Activated T-helper 17 cell treated with anti-CD3 and anti-CD28 coated beads, Interleukin-2, amount 50 U/mL, for 72 hours (primary cell): ENCODE measurements at places on chromosomes 6 and 20.

DNA sequence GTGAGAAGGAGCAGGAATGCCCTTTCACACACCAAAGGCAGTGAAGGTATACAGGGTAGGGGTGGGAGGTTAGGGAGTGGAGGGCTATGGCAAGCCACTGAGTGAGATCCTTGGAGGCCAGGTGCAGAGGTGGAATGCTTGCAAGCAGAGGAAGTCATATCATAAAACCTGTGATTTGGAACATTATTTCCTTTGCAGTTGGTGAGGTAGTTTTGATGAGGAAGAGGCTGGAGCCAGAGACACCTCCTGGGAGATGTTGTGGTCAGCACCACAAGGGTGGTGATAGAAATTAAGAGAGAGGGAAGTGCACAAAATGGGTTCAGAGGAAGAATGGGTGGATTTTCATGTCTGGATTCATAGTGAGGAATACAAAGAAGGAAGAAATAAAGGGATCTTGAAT lies 73.0 kb downstream of the PLCB4 start:
- ATAC-seq, result no peak

- no peak for ATAC-seq
These were observed 561.2 kb downstream of the HAO1 start for GRCh38 chr20:7378864-7379605.

DNA sequence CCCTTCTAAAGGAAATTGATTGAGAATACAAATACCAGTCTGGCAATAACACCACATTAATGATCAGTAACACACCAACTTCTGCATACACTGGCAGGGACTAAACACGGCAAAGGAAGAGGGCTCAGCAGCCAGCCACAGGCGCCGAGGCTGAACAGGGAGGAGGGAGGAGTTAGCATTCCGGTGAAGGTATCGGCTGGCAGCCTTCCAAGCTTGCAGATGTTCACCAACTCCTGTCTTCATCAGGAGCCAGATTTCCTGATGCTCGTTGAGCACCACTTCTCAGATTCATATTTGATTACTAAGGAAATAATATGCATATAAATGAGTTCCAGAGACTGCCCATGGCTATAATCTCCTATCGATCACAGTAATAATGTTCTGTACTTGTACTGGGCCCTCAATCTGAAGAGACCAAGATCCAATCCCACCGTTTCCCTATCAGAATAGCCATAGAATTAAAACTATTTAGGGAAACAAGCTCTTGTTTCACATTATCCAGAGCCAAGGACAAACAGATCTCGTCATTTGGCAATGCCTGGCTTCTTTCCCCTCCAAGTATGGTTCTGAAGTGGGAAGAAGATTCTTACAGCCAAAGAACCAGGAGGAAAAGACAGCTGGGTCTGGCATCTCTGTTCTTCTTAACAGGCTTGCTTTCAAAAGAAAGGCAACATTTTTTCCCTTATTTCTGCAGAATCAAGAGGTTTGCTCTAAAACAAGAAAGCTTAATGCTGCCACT lies 42.2 kb downstream of the GFOD1 start:
- no peak for ATAC-seq

- ATAC-seq, result no peak
These were observed 193.7 kb downstream of the TFAP2A start for GRCh38 chr6:10221178-10221577.

GRCh38 chr6:74872754-74873476 lies 332.9 kb downstream of the COL12A1 start:
- ATAC-seq, result no peak

DNA sequence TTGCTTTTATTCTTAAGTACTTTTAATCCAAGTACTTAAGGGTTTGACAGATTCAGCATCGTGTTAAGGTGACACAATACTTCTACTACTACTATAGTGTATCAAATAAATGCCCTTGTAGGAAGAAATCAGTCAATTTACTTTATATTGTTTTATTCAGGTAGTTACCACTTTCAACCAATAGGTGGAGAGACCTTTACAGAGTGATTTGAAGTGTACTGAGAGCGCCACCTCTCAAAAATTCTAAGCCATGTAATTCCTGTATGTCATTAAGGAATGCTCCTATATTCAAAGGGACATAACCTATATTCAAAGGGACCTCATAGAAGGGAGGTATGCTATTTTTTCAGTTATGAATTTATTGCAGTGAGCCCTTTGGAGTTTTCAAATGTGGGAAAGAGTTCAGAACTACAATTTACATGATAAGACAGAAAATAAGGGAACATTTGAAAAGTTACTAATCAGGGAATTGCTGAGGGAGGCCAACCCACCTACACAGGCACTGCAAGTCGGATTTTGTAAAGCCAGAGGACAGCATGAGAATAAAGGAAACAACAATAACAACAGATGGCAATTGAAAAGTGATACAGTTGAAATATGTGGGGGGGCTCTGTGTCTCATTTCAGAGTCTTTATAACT lies 955.6 kb downstream of the TBC1D32 start:
- ATAC-seq, result peak; percentile 31

DNA sequence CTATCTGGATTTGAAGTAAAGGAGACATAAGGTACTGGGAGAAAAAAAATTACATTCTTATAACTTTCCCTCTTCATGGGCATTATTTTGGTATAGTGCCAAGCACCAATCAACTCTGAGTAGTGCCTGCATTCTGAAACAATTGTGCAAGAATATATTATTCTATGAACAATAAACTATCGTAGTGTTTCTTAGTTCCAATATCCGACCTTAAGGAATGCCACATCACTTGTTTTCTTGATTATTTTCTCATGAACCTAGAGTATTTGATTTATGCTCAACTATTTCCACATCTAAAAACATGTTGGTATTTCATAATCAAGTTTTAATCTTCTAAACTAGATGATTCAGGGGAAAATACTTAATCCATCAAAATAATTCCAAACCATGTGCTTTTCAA lies 294.4 kb upstream of the TBX18 start:
- ATAC-seq, result no peak

DNA sequence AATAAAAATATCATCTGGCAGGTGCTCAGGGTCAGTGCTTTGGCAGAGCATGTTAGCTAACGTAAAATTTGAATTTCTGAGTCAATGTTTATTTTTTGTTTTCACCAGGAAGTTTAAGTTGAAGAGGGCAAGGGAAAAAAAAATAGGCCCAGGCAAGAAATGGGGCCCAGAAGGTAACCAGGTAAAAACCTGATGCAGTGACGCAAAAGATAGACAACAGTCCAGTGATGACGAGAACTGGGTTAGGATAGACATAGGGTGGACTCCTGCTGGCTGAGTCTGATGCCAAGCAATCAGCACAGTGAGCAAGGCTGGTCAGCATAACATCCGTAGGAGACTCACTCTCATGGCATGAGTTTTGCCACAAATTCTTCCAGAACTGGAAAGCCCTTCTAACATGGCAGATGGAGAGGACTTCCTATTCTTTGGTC lies 42.2 kb downstream of the ZHX3 start:
- no peak for ATAC-seq

- ATAC-seq, result no peak
These were observed 13.1 kb downstream of the CEP85L start for GRCh38 chr6:118638288-118638687.

GRCh38 chr6:104409913-104410312 lies 449.8 kb downstream of the HACE1 start:
- no peak for ATAC-seq

DNA sequence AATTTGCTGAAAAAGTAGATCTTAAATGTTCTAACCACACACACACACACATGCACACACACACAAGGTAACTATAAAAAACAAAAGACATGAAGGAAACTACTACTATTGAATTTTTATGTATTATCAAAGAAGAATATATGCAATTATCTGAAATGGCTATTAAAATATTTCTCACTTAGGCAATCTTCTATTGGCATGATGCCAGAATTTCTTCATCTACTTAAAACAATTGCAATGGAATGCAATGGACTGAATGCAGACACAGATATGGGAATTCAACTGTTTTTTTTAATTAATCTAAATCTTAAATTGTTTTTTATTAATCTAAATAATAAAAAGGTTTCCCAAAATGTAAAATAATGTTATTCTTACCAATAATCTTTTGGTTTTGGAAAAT lies 152.6 kb upstream of the SMLR1 start:
- no peak for ATAC-seq

- no peak for ATAC-seq
These were observed 215.2 kb downstream of the NFATC2 start for GRCh38 chr20:51327251-51327841.

DNA sequence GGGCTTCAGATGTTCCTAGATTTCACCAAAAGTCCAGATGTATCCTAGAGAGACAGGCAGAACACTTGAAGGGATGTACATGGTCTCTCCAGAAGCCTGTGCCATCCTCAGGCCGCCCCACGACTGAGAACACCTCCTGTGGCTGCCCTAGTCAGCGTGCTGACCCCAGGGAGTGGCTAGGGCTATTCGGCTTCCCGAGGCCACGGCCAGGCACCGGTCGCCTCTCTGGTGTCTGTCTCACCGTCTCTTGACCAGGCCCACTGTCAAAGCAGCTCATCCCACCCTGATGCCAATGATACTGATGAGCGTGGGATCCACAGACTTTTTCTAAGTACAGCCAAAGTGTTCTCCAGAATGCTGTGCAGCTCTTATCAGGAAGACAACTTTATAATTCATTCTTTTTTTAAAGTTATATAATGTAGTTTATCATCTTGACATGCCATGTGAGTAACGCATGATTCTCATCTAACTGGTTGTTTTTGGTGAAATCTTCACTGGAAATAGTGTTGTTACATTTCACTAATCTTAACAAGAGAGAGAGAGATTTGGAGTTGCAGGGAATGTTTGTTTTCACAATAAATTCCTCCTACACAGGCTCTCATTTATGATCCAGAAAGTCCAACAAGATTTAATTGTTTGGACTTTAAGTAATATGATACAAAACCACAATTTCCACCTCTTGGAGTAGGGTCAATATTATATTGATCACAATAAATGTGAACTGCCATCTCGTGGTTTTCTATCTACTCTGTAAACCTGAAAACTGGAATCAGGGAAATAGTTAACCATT lies 41.7 kb upstream of the KLHL31 start:
- ATAC-seq, result no peak

DNA sequence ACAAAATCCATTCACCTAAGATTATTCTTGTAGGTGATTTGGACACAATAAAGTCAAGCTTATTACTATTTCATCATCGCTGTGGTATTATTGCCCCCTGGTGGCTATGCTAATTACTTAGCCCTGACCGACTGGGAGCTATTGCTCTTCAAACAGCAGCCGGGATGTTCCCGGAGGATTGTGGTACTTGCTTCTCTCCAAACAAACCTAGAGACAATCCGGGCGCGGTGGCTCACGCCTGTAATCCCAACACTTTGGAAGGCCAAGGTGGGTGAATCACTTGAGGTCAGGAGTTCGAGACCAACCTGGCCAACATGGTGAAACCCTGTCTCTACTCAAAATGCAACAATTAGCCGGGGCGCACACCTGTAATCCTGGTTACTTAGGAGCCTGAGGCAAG lies 15.4 kb upstream of the STMND1 start:
- no peak for ATAC-seq

GRCh38 chr20:63315731-63316491 lies 22.9 kb downstream of the COL20A1 start:
- ATAC-seq, result no peak

GRCh38 chr6:56820060-56820459 lies 134.8 kb upstream of the BEND6 start:
- ATAC-seq, result no peak

DNA sequence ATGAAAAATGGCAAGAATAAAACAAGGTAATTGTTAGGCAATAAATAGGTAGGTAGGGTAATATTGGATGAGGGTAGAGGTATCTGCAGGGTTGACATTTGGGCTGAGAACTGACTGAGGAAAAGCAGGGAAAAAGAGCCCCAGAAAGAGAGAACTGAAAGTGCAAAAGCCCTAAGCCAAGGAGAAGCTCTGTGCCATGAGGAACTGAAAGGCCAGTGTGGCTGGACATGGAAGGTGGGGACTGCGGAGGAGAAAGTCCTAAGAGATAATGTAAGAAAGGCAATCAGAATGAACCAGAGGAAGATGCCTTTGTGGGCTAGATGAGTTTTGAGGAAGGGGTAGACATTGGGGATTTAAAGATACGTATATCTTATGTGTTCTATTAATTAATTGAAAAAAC lies 9.9 kb upstream of the HIVEP2 start:
- no peak for ATAC-seq

- ATAC-seq, result no peak
These were observed 118.7 kb upstream of the TBX18 start for GRCh38 chr6:84882768-84883766.

- ATAC-seq, result no peak
These were observed 326.2 kb upstream of the PRDM1 start for GRCh38 chr6:105759946-105760345.

DNA sequence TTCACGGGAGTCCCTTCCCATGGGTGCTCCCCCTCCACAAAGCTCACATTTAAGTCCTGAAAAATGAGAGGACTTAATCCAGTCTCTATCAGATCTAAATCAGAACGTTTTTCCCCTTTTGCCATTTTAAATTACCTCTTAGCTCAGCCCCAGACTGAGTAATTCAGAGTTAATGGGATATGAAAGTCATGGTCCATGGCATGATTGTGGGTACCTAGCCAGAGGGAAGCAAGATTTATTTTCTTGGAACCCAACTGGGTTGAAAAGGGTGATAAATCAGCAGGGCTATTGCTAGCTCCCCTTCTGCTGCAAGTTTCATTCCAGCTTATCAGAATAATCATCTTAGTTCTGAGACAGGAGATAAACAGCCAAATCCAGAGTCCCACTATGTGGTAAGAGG lies 320.2 kb upstream of the CHD6 start:
- no peak for ATAC-seq

DNA sequence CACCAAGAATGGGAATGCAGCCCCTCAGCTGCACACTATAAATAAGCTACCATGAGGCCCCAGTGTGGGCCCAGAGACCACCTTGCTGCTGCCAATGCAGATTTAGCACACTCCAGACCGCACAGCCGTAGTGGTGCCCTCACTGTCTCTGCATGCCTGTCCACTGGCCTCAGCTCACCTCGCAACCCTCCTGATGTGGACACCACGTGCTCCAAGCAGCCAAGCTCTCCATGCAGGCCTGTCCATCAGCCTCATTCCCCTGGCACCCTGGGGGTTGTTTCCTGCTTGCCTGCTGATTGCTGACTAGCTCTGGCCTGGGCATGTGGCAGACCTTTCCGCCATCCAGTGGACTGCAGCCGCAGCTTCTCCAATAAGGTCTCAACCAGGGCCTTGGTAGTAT lies 36.2 kb downstream of the ZBTB9 start:
- no peak for ATAC-seq

- no peak for ATAC-seq
These were observed 41.6 kb upstream of the SLC22A2 start for GRCh38 chr6:160300076-160300695.

DNA sequence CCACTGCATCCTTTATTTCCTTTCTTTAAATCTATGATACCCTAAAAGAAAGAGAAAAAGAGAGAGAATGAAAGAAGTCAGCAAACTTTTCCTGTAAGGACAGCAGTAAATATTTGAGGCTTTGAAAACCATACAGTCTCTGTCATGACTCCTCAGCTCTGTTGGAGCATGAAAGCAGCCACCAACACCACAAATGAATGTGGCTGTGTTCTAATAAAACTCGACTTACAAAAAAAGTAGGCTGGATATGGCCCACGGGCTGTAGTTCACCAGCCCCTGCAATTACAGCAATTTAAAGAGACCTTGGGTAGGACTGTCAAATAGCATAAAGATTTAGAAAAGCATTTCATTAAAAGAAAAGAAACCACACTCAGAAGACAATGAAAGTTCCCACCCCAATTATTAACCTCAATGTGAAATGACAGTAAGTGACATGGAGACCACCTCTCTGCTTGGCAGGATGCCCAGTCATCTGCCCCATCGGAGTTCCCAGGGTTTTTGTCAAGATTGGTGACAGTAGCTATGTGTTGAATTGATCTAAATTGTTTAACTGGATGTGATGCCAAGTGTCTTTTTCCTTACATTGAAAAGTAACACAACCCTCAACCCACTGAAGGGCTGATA lies 50.9 kb downstream of the TNFRSF21 start:
- ATAC-seq, result no peak

- peak; percentile 60 for ATAC-seq
These were observed 179.4 kb upstream of the AFDN start for GRCh38 chr6:167647306-167647705.
